ENCODE measurements at places on chromosomes 12 and 14.

GRCh38 chr14:34219661-34220377 is 242.2 kb downstream of the SPTSSA start:
- no peak for DNase-seq

GRCh38 chr14:90019824-90020523 is 41.8 kb upstream of the KCNK13 start:
- no peak for DNase-seq

- no peak for DNase-seq
These were observed at the start of gene RFX4 for GRCh38 chr12:106582641-106583230. TSS of gene RFX4 (plus strand) at chr12:106583004. CDS start at chr12:106583321, 317 bp downstream.

GRCh38 chr12:111754671-111755070 is 12.1 kb upstream of the ALDH2 start:
- no peak for DNase-seq

DNA sequence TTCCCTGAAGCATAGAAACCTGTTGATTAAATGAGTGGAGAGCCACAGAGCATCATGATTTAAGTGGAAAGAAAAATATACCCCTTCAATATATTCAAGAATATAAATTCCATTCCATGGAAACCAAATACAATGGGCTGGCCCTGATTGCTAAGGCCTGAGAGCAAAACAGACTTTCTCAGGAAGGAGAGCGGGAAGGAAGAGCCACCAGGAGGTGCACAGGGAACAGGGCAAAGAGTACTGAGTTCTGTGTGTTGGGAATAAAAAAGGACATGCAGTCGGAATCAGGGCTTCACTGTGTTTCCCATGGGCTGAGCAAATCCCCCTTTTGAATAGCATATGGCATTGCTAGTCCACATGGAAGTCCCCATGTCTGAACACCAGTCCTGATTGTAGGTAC is 69.7 kb upstream of the PLEKHG3 start:
- DNase-seq: no peak

DNA sequence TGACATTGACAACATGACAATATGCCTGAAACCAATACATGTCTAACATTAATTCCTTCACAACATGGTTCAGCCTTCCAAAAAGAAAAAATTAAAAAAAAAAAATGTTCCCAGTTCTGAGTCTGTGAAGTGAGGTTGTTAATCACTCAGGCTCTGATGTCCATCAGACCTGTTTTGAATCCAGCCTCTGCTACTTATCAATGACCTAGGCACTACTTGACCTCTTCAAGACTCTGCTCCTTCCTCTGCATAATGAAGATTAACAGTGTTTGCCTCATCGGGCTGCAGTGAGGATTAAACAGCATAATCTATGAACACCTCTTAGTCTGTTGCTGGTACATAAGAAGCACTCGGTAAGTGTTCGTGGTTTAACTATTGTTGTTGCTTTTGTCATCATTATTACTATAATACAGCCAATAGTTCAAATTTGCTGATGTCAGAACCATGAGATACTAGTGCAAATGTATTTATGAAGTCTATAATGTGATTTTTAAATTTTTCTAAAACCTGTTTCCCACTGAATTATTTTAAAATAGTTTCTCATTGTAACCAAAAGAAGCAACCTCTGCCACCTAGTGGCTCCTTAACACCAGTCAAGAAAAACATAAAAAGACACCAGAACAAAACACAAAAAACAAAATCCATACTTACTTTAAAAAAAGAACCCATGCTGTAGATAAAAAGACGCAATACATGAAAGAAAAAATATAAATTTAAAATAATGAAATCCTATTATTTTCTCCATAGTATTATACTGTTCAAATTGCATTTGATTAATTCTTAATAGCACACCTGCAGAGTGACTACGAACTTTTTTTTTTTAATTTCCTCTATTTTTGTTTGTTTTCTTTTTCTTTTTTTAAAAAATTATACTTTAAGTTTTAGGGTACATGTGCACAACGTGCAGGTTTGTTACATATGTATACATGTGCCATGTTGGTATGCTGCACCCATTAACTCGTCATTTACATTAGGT is 20.3 kb upstream of the TMX1 start:
- DNase-seq: peak; percentile 16

GRCh38 chr12:50024805-50025186 is 498 bp downstream of the RACGAP1 start:
- DNase-seq: peak; percentile 51

GRCh38 chr14:53035336-53036210 is 84.7 kb upstream of the FERMT2 start:
- no peak for DNase-seq

- DNase-seq: no peak
These were observed 276.3 kb upstream of the CRY1 start for GRCh38 chr12:107369679-107370078.

DNA sequence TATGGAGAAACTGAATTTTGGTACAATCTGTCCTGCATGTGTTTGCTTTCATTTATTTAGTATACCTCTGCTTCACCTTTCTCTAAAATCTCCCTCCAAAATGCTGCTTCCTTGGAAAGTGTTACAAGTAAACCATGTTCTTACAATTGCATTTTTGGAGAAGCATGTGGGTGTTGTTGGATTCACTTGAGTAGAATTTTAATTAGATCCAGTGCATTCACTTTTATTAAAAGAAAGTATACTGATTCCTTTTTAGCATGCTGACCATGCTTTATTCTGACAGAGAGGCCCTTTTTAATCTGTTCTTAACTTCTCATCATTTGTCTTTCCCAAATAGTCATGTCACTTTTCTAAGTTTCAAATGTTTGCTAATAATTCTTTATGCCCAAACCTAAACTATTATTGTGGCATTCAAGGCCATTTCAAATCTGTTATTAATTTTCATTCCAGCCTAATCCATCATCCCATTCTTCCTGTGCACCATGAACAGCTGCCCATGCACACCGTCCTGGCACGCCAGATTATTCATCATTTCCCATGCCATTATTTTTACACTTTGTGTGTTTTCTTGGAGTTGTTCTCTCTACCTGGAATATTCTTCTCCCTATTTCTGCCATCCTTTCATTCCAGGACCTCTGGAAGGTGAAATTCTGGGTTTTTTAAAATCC is 90.7 kb downstream of the METTL25 start:
- no peak for DNase-seq

DNA sequence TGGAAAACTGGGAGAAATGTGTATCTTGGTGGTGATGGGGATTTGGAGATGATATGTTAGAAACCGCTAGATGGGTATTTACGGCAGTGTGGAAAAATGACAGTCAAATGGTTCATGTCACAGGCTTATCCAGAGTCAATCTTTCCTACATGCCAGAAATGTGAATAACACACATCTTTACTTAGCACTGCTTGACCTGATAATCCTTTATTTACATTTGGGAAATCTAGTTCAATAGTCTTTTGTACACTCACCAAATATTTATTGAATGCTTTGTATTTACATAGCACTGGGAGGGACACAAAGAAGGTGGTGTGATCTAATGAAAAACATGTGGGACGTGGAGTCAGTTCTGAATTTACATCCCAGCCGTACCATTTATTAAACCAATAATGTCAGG is 208.2 kb downstream of the DIO2 start:
- DNase-seq: no peak
